ENCODE measurements at places on chromosomes 12 and 14.

DNA sequence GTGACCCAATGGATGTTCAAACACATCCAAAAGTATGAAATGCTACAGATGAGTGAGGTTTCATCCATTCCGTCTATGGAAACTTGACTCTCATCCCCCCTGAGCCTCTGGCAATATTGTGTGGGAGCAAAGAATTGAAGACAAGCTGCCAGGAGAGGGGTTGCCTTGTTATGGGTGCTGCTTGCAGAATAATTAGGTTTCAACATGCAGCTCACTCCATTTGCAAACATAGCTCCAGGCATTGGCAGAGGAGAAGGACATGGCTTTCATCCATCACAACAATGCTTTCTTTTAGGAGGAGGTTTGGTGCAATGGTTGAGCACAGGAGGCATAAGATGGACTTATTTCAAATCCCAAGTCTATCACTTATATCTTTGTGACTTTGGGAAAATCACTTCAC, 220.7 kb upstream of the SRRM4 start:
- DNase-seq: no peak

- no peak for DNase-seq
Observed at GRCh38 chr12:7190268-7191055, 976 bp downstream of the PEX5 start.

- no peak for DNase-seq
Observed at GRCh38 chr12:79635676-79636075, 55.1 kb downstream of the PAWR start.

DNA sequence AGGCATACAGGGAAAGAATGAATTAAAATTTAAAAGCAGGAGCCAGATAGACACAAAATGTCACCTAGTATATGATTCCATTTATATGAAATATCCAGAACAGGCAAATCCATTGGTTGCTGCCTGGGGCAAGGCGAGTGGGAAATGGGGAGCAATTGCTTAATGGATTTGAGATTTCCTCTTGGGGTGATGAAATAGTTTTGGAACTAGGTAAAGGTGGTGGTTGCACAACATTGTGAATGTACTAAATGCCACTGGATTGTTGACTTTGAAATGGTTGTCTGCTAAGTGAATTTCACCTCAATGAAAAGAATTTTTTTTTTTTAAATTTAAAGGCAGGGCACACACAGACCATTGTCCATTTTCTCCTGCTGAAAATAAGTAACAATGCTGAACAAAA, 61.9 kb downstream of the ABCC9 start:
- no peak for DNase-seq

Measured in right cardiac atrium (tissue), 5 donors.